ENCODE measurements at places on chromosomes 5 and 9.

DNA sequence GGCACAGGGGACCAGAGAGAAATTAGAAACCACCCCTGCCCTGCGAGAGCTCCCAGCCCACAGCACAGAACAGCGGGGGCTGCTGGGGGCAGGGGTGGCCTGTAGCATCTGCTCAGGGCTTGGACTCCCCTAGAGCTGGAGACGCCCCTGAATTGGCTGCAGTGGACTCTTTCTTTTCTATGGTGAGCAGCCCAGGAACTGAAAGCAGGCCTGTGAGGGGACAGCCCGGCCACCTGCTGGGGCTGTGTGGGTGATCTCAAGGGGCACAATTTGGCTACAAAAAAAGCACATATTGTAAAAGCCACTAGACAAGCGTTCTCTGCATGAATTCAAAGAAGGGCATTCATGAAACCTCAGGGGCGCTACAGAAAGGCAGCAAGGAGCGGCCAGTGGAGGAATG lies 57.5 kb upstream of the ICE1 start:
- H3K4me1 ChIP-seq: no peaks in the 10 kb centered on the region
- no peaks in the 10 kb centered on the region for H3K27me3 ChIP-seq
- no peak for DNase-seq
- H3K36me3 ChIP-seq: no peaks in the 10 kb centered on the region
- H3K4me3 ChIP-seq: no peak overlapping the region

DNA sequence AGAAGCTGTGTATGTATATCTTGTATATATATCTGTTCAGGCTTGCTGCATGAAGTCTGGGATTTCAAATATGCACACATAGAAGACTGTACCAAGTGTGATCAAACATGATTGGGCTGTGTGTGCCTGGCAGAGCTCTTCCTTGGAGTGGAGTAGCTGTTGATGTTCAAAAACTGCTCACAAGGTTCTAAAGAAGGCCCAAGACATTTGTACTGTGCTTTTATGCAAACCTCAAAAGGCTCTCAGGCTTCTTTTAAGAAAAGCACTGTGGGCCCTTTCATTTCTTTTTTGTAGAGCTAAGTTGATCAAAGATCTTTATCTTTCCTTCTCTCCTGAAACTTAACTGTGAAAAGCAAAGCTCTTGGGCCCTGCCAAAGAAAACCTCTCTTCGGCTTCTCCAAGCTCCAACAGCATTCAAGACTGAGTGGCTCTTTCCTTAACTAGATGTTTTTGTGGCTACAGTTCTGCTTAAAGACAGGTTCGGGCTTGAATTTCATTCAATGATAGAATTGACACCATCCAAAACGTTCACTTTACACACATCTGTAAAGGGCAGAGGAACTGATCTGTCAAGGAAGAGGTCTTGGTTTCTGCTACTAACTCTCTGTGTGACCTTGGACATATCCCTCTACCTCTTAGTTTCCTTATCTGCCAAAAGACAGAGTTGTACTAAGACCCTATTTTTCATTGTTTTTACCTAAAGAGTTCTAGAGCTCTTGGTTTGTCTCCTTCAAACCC lies 105.8 kb upstream of the IL6ST start:
- H3K27me3 ChIP-seq: peaks cover 6% of the 10 kb centered on the region
- H3K4me3 ChIP-seq: no peak overlapping the region
- H3K27ac ChIP-seq: no peak overlapping the region
- H3K36me3 ChIP-seq: no peaks in the 10 kb centered on the region
- DNase-seq: no peak

- H3K27ac ChIP-seq: peak overlapping the region; percentile 49
- no peak for DNase-seq
- H3K27me3 ChIP-seq: peaks cover 6% of the 10 kb centered on the region
- no peak overlapping the region for H3K4me3 ChIP-seq
- no peaks in the 10 kb centered on the region for H3K36me3 ChIP-seq
These were observed 136.1 kb upstream of the EPB41L4A start for GRCh38 chr5:112555197-112555596.

DNA sequence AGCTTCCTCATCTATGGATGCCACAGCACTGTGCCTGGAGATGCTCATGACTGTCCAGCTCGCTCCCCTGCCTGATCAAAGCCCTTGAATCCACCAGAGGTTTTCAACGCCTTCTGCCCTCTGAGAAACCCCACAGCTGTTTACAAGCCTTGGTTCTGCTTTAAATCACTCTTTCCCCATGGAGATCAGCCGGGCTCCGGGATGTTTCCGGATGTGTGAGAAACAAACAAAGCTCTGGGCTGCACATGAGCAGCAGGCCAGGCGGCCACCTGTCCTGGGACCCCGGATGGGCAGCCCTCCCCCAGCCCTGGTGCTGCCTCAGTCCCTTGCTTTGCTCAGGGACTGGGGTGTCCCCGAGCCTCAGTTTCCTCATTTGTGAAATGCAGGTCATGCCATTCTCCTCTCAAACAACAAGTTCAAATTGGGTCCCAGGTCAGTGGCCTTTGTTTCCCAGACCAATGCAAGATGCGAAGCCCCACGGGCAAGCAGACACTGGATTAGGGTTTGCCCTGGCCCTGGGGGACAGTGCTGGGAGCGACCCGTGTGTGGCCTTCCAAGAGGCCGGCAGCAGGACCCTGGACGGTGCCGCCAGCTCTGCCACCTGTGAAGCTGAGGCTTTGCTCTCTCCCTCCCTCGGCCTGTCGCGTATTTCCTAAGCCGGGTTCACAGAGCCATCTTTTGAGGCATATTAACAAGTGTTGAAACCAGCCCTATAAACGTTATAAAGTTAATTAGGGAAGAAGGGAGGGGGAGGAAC lies 42.4 kb upstream of the PHYKPL start:
- H3K27ac ChIP-seq: no peak overlapping the region
- H3K4me1 ChIP-seq: peaks cover 6% of the 10 kb centered on the region
- H3K36me3 ChIP-seq: no peaks in the 10 kb centered on the region
- peaks cover 28% of the 10 kb centered on the region for H3K27me3 ChIP-seq

DNA sequence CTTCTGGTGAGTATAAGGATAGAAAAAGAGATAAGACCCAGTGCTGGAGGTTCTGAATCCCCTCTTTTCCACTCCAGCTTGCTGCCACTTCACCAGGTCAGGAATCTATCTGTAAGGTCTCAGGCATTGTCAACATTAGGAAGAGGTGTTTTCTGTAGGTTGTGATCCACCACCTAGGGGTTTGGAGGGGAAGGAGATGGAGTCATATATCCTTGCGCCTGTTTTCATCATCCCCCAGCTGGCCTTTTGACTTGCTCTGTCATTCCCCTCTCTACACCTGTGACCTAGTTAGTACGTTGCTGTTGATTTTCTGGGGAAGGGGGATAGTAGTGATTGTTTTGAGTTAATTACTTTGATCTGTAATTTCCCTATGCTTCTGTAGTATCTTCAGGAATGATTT lies 20.5 kb downstream of the SPINK5 start:
- H3K27ac ChIP-seq: no peak overlapping the region
- H3K36me3 ChIP-seq: no peaks in the 10 kb centered on the region
- H3K4me3 ChIP-seq: no peak overlapping the region
- H3K27me3 ChIP-seq: no peaks in the 10 kb centered on the region
- H3K4me1 ChIP-seq: no peaks in the 10 kb centered on the region

DNA sequence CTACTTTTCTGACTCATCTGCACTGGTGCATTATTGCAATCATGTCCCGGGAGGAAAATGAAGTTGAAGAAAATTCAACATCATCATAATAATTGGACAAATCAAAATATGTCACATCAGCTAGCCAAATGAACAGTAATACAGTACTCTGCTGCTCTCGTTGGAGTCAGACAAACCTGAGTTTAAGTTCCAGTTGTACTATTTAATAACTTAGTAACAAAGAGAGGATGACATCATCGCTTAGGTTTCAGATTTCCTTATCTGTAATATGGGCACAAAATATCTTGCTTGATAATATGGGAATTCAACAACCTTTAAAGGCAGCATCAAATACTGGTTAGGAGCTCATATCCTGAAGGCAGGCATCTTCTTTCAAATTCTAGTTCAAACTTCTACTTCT lies 1248.9 kb upstream of the ACO1 start:
- no peak overlapping the region for H3K27ac ChIP-seq
- H3K4me3 ChIP-seq: no peak overlapping the region
- no peaks in the 10 kb centered on the region for H3K4me1 ChIP-seq
- peaks cover 11% of the 10 kb centered on the region for H3K27me3 ChIP-seq
- H3K36me3 ChIP-seq: no peaks in the 10 kb centered on the region

DNA sequence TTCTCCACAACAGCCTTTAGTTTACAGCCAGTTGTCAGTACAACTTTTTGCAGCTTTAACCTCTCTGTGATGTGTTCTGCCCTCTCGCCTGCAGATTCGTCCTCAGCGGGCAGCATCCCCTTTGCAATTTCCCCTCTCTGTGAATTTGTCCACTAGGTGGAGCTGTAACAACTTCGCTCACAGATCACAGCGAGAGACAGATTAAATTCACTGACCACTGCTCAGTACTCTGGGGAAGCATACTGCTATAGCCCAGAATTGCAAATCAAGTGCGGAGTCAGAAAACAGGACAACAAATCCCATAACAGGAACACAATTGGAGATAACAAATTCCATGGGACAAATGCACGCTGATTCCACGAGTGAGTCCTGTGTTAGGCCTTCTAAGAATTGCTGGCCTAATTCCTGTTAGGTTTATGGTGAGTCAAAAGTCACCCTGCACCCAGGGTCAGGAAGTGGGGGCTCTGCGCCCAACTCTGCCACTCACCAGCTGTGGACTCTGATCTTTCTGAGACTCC lies 2124.9 kb downstream of the MAT2B start:
- H3K27ac ChIP-seq: no peak overlapping the region
- no peaks in the 10 kb centered on the region for H3K4me1 ChIP-seq
- no peaks in the 10 kb centered on the region for H3K36me3 ChIP-seq

GRCh38 chr5:31598640-31599611 lies 40.0 kb upstream of the PDZD2 start:
- H3K36me3 ChIP-seq: no peaks in the 10 kb centered on the region
- DNase-seq: no peak

DNA sequence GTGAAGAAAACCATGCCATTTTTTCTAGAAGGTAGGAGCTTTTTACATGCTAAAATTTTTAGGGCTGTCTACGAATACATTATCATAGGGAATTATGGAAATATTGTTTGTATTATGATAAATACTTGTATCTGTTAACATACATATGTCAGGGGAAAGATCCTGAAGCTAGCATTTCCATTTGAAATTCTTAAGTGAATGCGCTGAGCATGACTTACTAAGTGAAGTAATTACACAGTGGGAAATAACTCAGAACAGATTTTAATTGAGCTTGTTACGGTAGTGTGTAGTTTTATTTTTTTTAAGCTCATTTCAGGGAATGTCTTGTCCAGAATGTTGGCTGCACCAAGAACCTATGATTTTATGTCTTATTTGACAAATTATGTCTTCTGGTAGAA lies 19.1 kb downstream of the TDRD7 start:
- peaks cover 35% of the 10 kb centered on the region for H3K36me3 ChIP-seq
- no peak overlapping the region for H3K4me3 ChIP-seq
- H3K27me3 ChIP-seq: no peaks in the 10 kb centered on the region
- no peaks in the 10 kb centered on the region for H3K4me1 ChIP-seq

DNA sequence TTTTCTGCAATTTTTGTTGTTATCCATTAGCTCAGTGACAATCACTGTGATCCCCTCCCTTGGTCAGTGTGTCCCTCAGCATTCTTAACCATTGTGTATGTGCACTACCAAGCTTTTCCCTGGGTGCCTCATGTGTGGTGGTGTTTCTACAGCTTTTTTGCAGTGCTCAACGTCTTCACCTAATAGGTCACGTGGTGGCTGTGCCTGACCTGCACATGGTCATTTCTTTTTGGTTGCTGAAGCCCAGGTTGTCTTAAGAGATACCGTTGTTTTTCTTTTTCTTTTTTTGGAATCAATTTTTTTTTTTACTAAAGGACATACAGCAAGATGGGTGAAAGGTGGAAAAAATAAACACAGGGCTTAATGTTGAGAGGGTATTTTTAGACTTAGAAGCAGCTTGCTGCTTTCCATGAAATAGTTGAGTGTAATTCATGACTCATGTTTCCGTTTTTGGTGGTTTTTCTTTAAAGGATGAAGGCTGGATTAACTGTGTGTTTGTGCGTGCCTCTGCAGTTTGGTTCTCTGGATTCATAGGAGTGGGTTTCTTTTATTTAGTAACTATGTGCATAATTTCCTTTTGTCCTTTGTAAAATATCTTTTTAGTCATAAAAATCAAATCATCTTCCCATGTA lies 22.2 kb downstream of the SH3GL2 start:
- no peak overlapping the region for H3K27ac ChIP-seq
- no peaks in the 10 kb centered on the region for H3K36me3 ChIP-seq
- H3K27me3 ChIP-seq: peaks cover 7% of the 10 kb centered on the region
- no peak overlapping the region for H3K4me3 ChIP-seq
- DNase-seq: no peak

DNA sequence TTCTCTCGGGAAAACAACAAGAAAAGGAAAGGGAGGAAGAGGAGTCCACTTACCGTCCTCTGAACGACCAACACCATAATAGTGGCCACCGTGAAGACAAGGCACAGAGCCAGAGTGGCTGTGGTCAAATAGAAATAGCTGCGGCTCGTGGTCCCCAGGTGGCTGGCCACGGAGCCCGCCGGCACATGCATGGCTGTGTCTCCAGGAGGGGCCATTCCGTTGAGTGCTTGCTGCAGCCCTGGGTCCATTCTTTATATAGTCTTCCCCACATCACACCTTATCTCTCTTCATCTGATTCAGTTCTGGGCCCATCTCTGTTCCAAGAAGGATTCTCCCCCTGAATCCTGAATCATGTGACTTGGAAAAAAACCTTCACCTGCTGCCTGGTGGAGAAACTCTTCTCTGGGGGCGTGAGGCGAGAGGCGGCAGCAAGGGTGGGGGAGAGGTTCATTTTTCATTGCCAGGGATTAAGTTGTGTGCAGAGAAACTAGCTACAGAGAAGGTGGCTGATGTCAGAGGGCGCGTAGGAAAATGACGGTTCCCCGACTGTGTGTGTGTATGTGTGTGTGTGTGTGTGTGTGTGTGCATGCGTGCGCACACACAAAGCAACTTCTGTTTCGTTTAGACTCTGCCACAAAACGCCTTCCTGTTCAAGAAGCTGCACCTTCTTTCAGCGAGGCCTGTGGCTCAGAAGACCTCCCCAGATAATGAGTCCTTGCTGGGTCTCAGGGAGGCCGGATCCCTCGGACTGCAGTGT lies at the start of gene TNFSF8:
Gene TNFSF8, minus strand, starts transcription at position 536 of the 757 bp plus-strand sequence. Its CDS starts 288 bp downstream, at position 248.
- H3K4me3 ChIP-seq: peak within 1 kb of the TSS; percentile 85
- peaks cover 56% of the 10 kb centered on the region for H3K4me1 ChIP-seq
- H3K27ac ChIP-seq: peak within 1 kb of the TSS; percentile 94
- peak; percentile 74 for DNase-seq
- peaks cover 6% of the 10 kb centered on the region for H3K27me3 ChIP-seq

- no peak overlapping the region for H3K4me3 ChIP-seq
- H3K36me3 ChIP-seq: no peaks in the 10 kb centered on the region
- DNase-seq: no peak
- no peak overlapping the region for H3K27ac ChIP-seq
- no peaks in the 10 kb centered on the region for H3K27me3 ChIP-seq
These were observed 83.4 kb upstream of the PCA3 start for GRCh38 chr9:76680716-76681425.

- no peaks in the 10 kb centered on the region for H3K27me3 ChIP-seq
- no peak overlapping the region for H3K27ac ChIP-seq
- no peaks in the 10 kb centered on the region for H3K4me1 ChIP-seq
- peaks cover 37% of the 10 kb centered on the region for H3K36me3 ChIP-seq
These were observed 46.9 kb downstream of the THOC3 start for GRCh38 chr5:175921061-175921730.

Measured in stimulated activated naive B cell treated with anti-CD40 and anti-IgM and Interleukin-4, amounts not matched to agents 10 μg/mL and 1 μg/mL and 100 μg/mL, for 72 hours (primary cell).